ENCODE measurements at places on chromosomes 11 and 22.

GRCh38 chr11:18726040-18726439 lies at the start of gene IGSF22:
TSS of gene IGSF22 (minus strand) at chr11:18726188. CDS start at chr11:18724236, 1,952 bp downstream.
- DNase-seq = no peak

DNA sequence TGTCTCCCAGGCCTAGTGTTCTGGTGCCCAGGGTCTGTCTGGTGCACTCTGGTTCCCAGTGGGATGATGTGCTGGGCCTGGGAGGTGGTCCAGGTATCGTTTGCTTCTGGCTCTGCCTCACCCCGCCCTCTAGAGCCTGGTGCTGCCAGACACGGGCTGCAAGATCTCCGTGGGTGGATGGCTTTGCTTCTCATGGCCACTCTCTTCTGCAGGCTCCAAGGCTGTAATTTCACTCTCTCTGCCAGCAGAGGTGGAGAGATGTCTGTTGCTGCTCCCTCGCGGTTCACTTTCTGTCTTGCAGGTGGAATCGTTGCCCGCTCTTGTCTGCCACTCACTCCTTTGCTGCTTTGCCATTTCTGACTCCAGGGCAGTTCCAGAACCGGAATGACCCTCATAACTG lies 13.4 kb downstream of the NADSYN1 start:
- no peak for DNase-seq

GRCh38 chr22:41382610-41383009 lies 868 bp downstream of the TEF start:
- DNase-seq = no peak

GRCh38 chr11:8763070-8763685 lies 80.6 kb downstream of the RPL27A start:
- no peak for DNase-seq

DNA sequence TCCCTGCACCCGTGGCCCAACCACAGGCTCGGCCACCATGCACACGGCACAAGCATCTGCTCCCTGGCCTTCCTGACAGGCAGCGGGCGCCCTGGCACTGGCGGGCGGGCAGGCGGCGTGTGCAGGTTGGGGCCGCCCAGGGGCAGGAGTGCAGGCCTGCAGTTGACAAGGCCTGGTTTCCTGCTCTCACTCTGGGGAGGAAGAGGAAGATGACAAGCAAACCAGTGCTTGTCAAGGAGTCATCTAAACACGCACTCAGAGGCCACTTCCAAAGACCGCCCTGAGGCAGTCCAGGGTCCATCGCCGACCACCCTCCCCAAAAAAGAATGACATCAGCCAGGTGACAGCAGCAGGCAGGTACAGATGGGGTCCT lies 65.3 kb upstream of the LINC01488 start:
- DNase-seq = no peak
